ENCODE measurements at places on chromosomes 4 and X.

DNA sequence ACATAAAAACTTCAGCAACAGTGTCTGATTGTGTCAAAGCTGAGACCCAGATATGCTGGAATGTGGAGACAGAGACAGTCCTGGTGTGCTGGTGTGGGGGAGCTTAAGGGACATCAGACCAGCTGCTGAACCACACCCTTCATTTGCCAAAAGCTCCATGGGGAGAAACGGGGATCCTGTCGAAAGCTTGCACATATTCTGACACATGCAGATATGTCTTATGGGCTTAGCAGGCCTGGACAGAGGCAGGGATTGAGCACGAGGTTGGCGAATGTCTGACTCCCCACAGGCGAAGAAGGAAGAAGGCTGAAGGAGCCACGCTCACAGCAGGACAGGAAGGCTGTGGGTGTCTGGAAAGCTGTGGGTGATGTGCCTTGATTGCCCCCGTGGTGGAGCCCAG is 72.1 kb upstream of the ACSL1 start:
- no peak for DNase-seq

- no peak for DNase-seq
Observed at GRCh38 chr4:35867057-35867456, 377.3 kb downstream of the ARAP2 start.

DNA sequence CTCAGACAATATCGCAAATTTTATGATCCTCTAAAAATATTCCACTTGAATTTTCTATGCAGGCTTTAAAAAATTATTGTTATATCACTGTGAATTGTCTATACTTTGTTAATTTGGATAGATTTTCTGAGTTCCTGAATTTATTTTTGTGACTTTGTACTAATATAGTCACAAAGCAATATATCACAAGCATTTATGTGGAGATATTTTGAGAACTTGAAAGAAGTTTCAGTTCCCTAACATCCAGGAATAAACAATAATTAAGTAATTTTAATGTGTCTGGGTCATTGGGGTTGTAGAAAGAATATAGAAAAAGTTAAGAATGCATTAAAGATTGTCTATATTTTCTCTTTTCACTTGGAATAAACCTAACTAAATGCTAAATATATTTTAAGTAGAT is 32.0 kb downstream of the CXCL8 start:
- DNase-seq: no peak

DNA sequence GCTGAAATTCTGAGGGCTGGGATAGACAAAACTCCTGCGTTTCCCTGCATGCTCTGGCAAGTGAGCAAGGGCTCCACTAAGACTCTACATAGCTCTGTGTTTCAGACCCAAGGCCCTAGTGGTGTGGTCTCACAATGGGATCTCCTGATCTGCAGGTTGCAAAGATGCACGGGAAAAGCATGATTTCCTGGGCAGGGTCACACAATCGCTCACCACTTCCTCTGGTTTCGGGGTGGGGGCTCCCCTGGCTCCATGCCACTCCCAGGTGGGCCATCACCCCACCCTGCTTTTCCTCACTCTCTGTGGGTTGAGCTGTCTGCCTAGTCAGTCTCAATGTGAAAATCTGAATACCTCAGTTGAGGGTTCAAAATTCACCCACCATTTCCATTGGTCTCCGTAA is 111.5 kb downstream of the KLF8 start:
- DNase-seq: no peak

DNA sequence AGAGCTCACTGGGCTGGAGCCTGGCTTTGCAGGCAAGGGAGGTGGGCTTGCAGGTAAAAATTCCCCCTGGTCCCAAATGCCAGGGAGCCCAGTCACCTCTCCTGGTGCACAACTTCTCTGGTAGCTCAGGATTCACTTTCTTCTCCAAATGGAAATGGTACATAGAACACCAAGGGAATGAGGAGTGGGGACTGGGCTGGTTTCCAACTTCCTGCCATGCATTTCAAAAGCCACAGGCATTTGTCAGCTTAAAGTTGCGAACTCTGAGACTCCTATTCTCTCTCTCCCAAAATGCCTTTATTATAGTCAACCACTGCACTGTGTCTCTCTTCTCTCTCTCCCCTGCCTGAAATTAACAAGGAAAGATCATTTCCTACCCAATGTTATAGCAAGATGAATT is 177.3 kb downstream of the GRIA3 start:
- no peak for DNase-seq

- DNase-seq: no peak
Observed at GRCh38 chr4:52869196-52869595, 7.1 kb downstream of the RASL11B start.

DNA sequence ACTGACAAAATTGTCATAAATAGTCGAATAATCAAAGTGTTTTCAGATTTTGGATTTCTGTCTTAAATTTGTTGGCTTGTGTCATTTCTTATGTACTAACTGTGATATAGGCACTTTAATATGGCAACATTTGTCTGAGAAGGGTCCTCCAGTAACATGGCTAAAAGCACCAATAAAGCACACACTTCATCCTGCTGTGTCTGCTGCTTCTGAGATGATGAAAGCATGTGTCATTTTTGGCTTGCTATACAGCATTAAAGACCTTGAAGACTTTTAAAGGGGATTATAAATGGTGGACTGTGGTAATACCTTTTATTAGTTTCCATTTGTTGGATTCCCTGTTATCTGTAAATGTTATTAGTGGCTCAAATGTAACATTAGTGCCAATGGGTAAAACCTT is 551.8 kb upstream of the GRID2 start:
- no peak for DNase-seq

GRCh38 chr4:166014411-166014810 is 141.4 kb downstream of the TLL1 start:
- peak; percentile 98 for DNase-seq

- peak; percentile 64 for DNase-seq
Observed at GRCh38 chrX:136176399-136176825, 29.1 kb downstream of the FHL1 start.

- peak; percentile 12 for DNase-seq
Observed at GRCh38 chr4:99352602-99353537, at the start of gene ADH1C. Gene ADH1C (minus strand): TSS chr4:99352746. CDS start chr4:99352675, 71 bp downstream.

DNA sequence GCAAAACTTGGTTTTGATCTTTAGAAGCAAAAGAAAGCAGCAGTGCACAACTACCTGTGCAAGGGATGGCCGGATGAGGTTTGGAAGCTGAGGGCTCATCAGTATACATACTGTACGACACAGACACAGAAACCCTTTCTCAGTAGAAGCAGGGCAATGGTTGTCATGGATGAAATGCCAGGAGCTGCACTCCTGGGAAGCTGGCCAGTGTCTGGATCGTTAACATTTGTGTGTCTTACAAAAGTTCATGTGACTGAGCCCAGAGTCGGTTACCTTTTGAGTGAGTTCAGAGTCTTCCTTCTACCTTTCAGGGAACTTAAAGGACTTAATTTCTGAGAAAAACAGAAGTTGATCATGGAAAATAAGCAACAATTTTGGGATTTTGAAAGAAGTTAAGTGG is 230.3 kb downstream of the APBB2 start:
- no peak for DNase-seq

DNA sequence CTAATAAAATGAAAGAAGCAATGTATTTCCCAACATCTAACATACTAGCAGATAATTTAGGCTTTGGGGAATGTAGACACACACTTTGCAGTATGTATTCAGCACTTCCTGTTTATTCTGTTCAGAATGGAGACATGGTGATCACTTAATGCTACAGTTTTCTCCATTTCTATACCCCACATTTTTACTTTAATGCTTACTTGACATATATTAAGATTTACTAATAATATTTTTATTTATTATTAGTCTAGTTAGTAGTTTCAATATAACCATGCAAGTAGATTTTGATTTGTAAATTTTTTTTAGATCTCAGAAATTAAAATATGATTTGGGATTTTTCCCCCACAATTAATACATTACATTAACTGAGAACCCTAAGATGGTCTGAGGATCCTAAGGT is 98.4 kb downstream of the PRSS12 start:
- DNase-seq: no peak

DNA sequence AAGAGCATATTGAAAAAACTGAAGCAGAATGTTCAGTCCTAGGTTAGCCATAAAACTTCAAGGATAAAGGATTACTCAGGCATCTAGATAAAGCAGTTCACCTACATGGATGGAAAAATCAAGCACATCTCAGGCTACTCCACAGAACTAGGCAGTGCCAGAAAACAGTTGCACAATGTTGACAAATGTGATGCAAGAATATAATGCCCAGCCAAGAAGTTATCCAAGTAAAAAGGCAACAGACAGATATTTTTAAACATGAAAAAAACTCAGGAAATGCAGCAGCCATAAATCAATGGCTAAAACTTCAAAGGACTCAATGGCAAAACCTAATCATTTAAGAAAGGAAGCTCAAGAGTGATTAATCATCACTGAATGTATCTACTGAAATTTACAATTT is 456.0 kb upstream of the FAM241A start:
- peak; percentile 69 for DNase-seq

DNA sequence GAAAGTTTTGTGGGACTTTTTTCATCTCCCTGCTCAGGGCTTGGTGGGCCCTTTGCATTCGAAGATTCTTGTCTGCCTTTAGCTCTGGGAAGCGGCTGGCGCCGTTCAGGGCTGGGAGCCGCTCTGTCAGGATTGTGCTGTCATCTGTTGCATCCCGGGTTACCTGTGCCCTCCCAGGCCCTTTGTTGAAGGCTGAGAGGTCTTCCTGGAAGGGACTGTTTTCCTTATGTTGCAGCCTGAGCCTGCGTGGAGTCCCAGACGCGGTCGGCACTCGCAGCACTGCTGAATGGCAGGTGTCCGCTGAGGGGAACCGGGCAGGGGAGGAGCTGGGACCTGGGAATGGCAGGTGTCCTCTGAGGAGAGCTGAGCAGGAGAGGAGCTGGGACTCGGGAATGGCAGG is 15.9 kb downstream of the RGS12 start:
- no peak for DNase-seq

GRCh38 chrX:153560000-153560399 is 38.9 kb downstream of the CCNQ start:
- DNase-seq: no peak

DNA sequence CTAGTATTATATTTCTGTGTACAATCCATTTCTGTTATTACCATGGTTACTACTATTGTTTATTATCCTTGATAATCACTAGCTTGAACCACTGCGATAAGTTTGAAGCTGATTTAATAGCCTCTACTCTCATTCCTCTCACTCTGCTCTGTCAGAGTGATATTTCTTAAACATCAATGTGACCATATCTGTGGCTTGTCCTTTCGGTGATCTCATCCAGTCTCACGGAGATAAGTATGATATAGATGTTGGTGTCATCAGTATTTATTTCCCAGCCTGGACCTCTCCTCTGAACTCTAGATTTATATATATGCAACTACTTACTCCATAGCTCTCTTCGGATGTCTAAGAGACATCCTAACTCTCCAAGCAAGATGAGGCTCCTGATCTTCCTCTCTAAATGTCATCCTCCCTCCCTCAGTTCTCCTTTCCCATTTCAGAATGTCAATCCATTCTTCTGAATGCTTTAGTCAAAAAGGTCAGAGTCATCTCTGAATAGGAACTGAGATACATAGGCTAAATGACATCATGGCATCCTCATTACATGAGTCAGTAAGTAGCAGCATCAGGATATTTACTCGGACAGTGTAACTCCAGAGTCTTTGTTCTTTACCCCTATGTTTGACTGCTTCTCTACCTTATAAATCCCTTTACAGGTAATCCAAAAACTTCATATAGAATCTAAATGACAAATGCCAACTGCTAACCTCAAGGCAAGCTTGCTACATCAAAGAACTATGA is 129.5 kb downstream of the PACRGL start:
- peak; percentile 81 for DNase-seq

GRCh38 chrX:146863566-146863965 is 49.0 kb upstream of the CXorf51A start:
- no peak for DNase-seq

- peak; percentile 27 for DNase-seq
Observed at GRCh38 chr4:165692082-165692481, 181.0 kb upstream of the TLL1 start.

- no peak for DNase-seq
Observed at GRCh38 chr4:144565527-144566195, 80.3 kb upstream of the HHIP start.

DNA sequence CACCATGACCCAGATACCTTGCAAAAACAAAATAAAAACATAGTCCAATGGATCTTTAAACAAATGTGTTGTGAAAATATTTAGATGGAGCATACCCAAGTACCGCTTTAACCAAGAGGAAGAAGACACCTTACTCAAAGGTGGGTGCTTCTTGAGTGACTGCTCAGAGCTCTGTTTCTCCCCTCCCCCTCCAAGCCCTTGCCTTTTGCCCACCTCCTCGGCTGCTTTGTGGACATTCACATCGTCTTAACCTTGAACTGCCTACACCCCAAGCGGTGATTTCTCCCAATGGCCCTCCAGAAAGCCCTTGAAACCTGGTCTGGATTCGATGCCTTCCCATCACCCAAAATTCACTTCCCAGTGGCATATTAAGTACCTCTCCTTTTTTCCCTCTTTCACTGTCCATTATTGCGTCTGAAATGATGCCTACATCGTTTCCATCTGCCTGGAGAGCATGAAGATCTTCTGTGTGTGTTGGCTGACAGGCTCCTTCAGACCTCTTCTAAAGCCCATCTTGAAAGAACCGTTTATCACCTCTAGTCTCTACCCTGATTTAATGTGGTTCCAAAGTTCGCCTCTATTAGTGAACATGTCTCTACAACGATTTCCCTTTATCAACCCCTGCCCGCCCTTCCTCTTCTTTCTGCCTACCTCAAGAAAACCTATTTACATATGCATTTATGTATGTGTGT is 968 bp downstream of the GPRIN3 start:
- no peak for DNase-seq

DNA sequence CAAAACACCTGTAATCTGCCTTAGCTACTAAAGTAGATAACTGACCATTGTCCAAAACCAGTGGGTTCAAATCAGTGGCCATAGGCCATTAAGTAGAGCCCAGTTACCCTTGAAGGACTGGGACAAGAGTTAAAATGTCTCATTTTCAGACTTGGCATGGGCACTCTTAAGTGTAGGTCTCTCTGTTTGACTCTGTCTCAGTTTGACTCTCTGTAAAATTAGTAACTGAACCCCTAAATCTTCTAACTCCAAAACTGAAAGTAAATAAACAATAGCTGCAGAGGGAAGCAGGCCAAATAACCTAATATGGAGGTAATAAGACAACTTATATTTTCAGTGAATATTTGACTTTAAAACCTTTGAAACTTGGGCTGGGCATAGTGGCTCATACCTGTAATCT is 89.1 kb downstream of the SLC16A2 start:
- DNase-seq: no peak

GRCh38 chr4:152346526-152346925 is 189.4 kb downstream of the FBXW7 start:
- no peak for DNase-seq

GRCh38 chr4:144360146-144360793 is 219.8 kb upstream of the GYPA start:
- DNase-seq: peak; percentile 70

- no peak for DNase-seq
Observed at GRCh38 chr4:155975511-155975910, 21.8 kb upstream of the CTSO start.
